ENCODE measurements at places on chromosomes 16 and 17.

DNA sequence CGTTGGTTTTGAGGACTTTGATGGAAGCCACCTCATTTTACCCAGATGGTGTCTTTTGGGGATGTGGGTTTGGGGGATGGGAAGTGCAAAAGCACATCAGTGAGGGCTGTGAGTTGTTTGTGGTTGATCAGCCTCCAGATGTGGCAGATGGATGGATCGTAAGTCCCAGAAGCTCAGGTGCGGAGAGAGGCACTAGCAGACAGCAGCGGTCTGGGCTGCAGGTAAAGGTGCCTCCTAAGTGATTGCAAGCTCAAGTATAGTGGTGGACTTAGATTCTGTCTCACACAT, 18.0 kb downstream of the HS3ST3B1 start:
- no peak for DNase-seq

DNA sequence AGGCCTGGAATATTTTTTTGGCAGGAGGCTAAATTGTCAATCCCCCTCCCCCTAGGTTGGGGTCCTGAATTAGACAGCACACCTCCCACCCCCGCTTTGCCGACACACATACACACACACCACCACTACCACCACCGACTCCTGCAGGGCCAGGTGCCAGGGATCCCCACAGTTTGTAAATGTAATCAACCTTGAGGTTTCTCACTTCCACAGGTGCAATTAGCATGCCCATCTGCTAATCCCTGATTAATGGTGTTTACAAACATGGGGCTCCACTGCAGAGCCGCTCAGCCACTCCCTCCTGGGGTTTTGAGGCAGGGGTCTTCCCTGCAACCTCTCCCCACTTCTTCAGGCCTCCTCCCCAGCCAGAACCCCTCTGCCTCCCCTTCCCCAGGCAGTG, 11.8 kb downstream of the MRM1 start:
- no peak for DNase-seq

DNA sequence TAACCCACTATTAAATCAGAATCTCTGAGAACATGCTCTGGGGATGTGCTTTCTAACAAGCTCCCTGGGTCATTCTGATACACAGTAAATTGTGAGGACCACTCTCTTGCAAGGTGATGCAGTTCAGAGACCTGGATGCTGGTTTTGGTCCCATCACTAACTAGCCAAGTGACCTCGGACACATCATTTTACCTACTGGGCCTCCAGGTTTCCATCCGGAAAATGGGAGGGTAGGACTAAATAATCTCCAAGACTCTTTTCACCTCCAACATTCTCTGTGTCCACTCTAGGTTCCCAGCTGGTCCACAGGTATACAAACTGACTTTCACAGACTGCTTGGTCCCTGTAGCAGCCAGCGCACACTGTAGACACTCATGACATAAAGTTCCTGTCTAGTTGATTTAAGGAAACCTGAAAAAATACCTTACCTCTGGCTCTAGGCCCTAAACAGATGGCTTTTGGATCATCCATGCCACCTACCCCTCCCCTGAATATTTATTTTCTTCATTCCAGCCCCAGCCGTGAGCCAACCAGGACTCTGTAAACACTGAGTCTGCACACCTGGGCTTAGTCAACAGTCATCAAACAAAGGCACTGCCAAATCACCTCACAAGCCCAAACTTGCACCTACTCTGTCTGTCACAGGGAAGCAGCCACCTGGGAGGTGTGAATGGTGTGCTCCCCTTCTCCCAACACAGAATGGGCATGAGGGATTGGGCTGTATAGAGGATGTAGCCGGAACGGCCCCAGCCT, 51.3 kb upstream of the MRPS23 start:
- no peak for DNase-seq

DNA sequence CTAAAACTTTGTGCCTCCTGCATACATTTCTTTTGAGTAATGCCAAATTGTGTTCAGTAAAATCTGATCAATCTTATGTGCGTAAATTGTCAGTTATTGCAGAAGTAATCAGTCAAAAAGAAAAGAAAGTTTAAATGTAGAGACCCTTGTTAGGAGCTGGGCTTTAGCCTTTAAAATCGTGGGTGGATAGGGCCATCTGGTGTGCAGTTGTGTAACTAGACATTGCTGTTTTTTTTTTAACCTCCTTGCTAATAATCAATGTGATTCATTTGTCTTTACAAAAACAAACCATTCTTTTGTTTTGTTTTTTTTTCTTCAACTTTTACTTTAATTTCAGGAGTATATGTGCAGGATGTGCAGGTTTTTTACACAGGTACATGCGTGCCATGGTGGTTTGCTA, 5.3 kb upstream of the WWOX start:
- DNase-seq: no peak

DNA sequence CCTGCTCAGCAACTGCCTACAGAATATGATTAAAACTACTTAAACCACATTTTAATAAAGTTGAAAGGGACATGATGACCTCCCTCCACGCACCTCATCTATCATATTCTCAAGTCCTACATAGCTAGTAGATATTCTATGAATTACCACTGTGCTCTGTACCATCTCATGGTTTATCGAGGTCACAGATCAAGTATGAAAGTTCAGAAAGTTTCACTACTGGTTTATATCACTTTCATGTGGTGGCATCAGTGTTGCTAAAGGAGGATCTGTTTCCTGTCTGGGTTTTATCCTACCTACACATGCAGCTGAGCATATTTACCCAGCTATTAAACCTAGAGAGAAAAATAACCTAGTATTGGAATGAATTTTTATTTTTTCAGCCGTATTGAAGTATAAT, 214.9 kb upstream of the MON1B start:
- no peak for DNase-seq

GRCh38 chr17:42163113-42163512, 8.3 kb upstream of the RAB5C start:
- DNase-seq: peak; percentile 37

DNA sequence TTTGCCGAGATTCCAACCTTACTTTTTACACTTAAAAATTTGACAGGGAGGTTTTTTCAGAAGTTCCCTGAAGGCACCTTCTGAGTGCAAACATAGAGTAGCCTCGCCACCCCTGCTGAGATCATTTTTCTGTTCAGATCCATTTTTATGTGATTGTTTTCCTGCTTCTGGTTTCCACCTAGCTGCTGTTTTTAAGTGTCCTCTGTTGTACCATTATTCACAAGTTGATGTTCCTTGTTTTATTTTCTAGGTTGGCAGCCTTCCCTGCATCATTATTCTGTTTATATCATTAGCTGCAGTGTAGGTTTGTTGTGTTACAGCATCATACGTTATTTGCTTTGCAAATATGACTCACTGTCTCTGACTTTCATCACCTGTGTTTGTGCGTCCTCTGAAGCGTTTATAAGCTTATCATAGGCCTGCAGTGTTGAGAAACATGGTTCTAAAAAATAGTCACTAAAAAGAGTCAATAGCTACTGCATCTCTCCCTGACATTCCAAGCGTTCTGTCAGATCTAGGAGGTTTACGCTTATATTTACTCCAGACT, 116.9 kb upstream of the CLEC3A start:
- no peak for DNase-seq
